ENCODE measurements at places on chromosomes 4 and X. TPM values are rescaled to one million over a fixed set of nuclear protein-coding genes. Genes with fewer than 3 reads are reported as not detected.

GRCh38 chrX:154793084-154793795 lies 12.0 kb downstream of the MPP1 start:
- DNase-seq = peak; percentile 17

BEX5 gene
- total RNA-seq = not detected

LNX1 gene
- total RNA-seq = 0.62 TPM

PPEF2 gene
- not detected for total RNA-seq
